ENCODE measurements at places on chromosomes 6 and 20.

DNA sequence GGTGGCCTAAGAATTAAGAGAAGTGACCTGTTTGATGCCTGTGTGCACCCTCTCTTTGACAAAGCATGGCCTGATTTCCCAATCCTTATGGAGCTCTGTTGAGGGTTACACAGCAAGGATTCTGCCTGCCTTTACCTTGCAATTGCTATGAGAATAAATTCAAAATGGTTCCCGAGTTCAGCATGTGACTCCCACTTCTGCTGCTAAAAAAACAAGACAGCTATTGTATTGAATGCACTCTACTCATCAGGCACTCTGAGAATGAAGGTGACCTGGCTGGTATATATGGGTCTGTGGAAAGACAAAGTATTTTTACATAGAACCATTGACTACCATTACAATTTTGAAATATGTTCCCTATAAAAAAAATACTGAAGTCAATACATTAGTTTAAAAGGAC is 190.3 kb downstream of the ATXN1 start:
- DNase-seq, result no peak

DNA sequence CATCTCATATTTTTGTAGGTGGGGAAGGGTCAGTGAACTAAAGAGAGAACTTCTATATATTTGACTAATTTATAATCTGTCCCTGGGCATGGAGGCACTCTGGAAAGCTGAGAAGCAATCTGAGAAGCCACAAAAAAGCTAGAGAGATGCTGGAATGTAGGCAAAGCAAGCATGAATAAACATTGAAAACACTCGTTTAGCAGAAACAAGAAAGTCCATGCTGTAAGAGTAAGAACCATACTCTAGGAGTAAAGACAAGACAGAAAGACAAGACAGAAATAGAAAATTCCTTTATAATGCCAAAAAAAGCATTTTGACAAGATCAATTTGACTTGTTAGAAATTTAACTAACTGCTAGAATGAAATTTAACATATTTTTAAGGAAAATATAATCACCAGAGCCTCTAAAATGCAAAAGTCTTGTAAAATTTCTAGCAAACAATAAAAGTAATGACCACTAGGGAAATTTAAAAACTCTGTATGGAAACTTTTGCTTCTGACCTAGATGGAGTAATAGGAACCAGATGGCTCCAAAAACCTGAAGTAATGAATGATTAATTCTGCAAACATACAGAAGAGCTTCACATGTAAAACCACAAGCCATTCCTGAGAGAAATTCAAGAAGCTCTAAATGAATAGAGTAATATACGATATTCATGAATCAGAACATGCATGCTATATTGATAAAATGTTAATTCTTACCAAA is 625.7 kb upstream of the PTCHD4 start:
- DNase-seq, result no peak

GRCh38 chr6:53294611-53295010 is 54.1 kb downstream of the ELOVL5 start:
- no peak for DNase-seq

GRCh38 chr6:161057103-161058091 is 65.8 kb downstream of the MAP3K4 start:
- DNase-seq, result no peak

DNA sequence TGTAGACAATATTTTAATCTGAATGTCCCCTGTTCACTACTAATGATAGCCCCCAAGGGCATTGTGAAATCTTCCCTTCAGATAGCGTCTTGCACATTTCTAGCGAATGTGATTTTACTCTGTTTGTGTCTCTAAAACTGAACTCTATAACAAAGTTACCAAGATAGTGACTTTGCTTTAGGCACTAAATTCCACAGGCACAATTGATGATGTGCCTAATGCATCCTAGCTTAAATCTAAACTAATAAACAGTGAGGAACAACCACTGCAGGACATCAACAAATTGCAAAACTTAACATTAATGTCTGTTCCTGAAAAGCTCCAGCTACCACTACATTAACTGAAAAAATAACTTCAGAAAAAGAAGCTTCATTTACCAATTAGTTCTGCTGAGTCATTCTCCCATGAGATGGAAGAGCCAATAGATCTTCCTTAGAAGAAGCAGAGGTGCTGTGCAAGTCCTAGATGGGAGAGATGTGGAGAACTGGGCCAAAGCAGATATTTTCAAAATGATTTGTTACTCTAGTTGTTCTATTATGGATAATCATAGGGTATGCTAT is 1065.0 kb downstream of the EPHA7 start:
- no peak for DNase-seq

GRCh38 chr6:6884916-6885315 is 222.8 kb upstream of the RREB1 start:
- no peak for DNase-seq

- no peak for DNase-seq
These were observed 59.1 kb upstream of the C20orf144 start for GRCh38 chr20:33602826-33603590.

DNA sequence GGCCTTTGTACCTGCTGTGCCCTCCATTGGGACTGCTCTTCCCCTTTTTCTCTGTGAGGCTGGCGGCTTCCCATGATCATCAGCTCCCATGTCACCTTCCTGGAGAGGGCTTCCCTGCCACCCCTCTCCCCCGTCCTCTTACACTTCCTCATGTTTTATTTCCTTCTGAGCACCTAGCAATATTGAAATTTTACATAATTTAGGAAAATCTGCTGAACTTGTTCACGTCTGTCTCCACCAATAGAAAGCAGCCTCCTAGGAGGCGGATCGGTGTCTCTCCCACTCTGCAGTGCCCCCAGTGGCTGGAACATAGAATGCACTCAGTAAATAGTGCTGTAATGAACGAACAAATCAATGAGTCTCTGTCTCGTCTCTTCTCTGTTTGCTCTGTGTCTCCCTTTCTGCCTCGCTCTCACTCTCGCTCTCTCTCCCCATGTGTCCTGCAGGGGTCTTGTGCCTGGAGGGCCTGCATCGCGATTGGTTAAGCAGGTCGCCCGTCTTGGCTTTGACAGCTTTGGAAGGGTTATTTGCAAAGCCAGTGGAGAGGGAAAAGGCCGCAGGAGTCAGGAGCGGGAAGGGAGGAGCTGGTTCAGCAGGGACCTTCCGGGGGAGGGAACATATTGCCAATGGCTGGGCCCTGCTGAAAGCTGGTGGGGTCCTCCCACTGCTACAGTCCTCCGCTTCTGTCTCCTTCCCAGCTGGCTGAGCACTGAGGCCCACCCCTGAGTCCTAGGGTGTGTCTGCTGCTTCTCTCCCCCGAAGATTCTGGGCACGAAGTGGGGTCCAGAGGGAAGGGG is 12.1 kb upstream of the OCSTAMP start:
- DNase-seq, result peak; percentile 83

DNA sequence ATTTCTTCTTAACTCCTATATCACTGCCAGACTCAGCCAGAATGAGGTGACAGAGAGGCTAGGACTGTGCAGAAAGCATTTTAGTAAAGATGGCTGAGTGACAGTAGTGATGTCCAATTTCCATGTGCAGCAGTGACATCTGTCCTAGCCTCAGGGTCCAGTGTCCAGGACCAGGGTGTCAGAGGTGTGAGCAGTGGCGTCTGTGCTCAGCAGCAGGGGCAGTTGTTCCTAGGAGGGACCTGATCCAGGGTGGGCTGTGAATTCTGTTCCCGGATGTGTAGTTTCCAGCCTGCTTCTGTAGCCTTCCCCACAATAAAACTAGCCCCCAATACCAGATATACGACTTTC is 6.0 kb downstream of the HLA-B start:
- no peak for DNase-seq

GRCh38 chr6:72218125-72218524 is 331.8 kb downstream of the RIMS1 start:
- DNase-seq, result no peak

GRCh38 chr20:3494218-3494617 is 23.4 kb downstream of the ATRN start:
- DNase-seq, result no peak

- no peak for DNase-seq
These were observed 329.3 kb downstream of the NRN1 start for GRCh38 chr6:5677219-5678000.

DNA sequence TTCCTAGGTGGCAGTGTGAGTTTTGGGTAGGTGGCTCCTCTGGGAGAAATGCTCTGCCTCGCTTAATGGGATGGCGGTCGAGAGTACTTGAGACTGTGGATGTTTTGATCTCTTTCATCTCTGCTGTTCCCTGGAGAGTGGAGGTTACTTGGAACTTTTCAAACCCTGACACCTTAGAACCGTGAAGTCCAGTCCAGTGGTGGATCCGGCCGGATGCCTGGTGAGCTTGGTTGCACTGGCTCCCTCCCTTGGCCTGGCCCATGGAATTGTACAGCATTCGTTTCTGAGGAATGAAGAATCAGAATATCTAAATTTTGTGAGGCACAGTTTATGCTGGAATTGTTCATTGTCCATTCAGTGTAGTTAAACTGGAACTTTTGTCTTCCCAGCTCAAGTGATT is 51.0 kb downstream of the CSE1L start:
- no peak for DNase-seq

DNA sequence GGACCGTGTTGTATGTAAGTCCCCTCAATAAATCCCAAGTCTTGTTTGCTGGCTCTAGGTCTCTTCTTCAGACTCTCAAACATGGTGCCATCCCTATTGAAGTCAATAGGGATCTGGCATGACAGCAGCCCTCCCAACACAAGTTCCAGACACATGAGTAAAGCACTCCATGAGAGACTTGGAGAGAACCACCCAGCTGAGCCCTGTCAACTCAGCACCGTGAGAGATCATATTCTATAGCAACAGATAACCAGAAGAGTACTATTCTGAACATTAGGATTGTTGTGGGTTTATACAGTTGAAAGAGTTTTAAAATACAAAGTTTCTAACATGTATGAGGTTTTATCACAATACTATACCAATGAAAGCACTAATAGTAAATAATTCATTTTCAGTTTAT is 23.5 kb downstream of the TMEM14A start:
- DNase-seq, result no peak

GRCh38 chr6:146258206-146258605 is 229.3 kb downstream of the GRM1 start:
- no peak for DNase-seq

DNA sequence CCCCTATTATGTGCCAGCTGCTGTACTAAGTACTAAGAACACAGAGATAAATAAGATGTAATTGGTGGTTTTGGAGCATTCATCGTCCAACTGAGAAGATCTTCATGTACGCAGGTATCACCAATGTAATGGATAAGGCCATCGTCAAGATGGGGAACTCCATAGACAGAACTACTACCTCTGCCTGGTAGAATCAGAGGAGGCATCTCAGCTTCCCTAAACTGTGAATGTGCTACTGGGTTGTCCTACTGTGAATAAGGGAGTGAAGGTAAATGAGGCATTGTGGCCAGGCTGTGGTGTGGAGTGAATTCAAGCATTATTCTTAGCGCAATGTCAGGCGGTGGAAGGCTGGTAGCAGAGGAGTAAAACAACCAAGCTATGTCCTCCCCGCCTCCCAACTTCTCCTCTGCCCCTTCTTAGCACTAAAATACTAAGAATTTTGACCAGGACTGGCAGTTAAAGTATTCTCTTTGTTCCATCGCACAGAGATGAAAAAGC is 68.2 kb downstream of the TBC1D7 start:
- no peak for DNase-seq

- no peak for DNase-seq
These were observed 71.8 kb upstream of the NOX3 start for GRCh38 chr6:155527443-155527842.

DNA sequence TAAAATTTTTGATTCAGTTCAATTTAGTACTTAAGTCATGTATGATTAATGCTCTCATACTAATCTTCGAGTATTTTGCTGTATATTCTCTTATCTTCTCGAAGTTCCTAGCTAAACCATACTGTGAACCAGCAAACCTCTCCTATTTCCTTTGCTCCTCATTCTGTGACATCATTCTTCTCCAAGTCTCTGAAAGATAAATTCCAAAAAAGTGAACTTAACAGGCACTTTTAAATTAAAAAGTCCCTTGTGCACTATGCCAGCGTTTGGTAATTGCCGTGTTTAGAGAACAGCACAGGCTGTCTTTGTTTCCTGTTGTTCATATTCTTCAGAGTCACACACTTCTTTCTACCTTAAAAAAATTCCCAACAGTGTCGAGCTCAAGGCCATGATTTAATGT is 188.4 kb upstream of the PHACTR1 start:
- no peak for DNase-seq

GRCh38 chr20:20207872-20208271 is 155.5 kb downstream of the CFAP61 start:
- DNase-seq, result no peak

DNA sequence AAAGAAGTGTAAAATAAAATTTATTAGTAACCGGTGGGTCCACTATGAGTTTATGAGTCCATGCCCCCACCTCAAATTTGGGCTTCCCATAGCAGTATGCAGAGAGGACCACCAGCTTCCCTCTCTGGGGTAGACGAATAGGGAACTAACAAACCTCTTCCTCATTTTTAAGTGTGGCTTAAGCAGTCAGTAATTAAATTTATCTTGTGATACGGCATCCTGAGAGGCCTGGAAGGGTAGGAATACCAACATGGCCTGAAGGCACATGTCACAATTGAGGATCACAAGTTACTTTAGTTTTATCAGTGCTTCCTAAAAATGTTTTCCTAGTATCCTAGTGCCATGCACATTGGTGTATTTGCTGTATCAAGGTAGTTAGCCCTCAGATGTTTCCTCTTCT is 239.9 kb downstream of the HIVEP2 start:
- DNase-seq, result no peak

GRCh38 chr6:43904311-43905123 is 134.5 kb downstream of the VEGFA start:
- no peak for DNase-seq

DNA sequence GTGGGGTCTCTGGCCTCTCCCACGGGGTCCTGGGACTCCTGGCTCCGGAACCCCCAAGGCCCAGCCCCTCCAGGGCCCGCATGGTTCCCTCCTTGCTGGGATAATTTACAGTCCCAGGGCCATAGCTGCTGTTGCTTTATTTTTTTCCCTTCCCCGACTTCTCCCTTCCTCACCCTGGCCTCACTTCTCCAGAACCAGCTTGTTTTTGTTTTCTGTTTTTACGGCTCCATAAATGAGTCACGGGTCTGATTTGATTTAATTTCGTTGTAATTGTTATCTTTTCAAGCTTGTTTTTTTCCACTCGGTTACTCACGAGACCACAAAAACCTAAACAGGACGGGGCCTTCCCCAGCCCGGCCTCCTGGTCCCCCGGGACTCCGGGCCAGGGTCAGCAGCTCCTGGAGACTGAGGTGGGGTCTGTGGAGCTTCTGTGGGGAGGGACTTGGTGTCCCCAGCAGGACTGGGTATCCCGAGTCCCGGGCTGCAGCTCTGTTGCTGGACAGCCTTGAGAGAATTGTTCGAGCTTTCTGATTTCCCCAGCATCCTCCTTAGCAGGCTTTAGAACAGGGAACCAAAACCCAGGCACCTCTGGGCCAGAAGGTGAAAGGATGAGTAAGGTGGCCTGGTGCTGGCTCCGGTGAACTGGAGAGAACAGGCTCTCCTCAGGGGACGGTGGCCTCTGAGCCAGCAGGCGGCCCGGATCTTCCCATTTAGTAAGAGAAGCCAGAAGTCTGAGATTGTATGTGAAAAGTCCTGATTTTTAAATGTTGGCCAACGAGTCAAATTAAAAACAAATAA is 94.9 kb downstream of the CEBPB start:
- DNase-seq, result no peak

- DNase-seq, result no peak
These were observed 19.8 kb downstream of the RFPL4B start for GRCh38 chr6:112366695-112367553.

- DNase-seq, result no peak
These were observed 16.3 kb downstream of the SS18L1 start for GRCh38 chr20:62159839-62160238.

- no peak for DNase-seq
These were observed 1.8 kb downstream of the NKX2-2 start for GRCh38 chr20:21511850-21512633.

Measured in caudate nucleus (tissue), 63 donors.